GM06990 (cell line): ENCODE measurements at places on chromosomes 2 and 18.

DNA sequence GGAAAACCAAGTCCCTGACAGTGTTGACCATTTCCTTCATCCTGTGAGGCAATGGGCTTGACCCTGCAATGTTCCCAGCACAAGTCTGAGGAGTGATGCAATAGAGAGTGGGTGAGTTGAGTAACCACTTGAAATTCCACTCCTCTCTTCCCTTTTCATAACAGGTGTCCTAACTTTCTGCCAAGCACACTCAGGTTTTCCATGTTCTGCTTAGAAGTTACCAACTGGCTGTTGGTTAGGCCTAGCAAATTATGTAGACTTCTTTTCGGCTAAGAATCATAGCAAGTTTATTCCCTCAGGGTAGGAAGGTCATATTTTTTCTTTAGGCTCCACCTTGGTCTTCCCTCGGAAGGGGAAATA is 11.5 kb downstream of the GNLY start:
- DNase-seq, result no peak

GRCh38 chr2:47226923-47227220 is 71.8 kb upstream of the STPG4 start:
- DNase-seq, result no peak

- no peak for DNase-seq
Measured at GRCh38 chr2:108560895-108561530, 26.7 kb downstream of the LIMS1 start.

GRCh38 chr2:23656597-23656973 is 270.3 kb downstream of the ATAD2B start:
- no peak for DNase-seq

- DNase-seq, result no peak
Measured at GRCh38 chr2:73117441-73117840, 4.7 kb upstream of the RAB11FIP5 start.

DNA sequence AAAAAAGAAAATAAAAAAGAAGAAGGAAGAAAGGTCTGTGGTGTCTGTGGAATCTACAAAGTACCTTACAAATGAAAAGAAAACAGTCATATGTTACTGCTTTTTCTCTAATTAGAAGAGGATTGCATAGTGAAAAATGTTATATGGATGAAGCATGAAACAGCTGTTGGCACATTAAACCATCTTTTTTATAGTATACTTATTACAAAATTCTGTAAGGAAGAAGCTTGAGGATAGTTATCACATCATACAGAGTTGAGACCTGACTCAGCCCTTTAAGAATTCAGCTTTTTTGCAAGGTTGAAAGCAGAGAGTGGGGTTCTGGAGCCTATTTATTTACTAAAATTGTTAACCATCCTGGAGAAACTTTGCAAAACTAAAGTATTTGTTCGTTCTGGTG is 222.7 kb downstream of the PHLPP1 start:
- DNase-seq, result no peak
